ENCODE measurements at places on chromosomes 7 and 10.
A peak's percentile ranks its signal among the peaks of the same experiment; 100 is the strongest.

DNA sequence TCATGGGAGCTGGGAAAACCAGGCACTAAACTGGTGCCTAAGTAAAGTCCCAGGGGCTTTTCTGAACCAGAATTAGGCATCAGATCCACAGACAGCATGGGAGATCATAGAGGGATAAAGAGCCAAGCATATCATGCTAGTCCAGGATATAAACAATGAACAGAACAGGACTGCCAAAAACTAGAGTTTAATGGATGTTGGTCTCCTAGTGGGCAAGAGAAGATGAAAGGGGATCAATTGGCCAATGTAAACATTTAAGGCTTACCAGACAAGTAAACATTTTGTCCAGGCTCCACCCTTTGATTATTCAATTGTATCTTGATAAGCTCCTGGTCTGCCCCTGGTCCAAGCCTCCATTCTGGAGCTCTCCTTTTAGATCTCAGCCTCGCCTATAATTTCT is 18.9 kb downstream of the MACC1 start:
- no peak for DNase-seq

- no peak for DNase-seq
These were observed 6.8 kb downstream of the ELMO1 start for GRCh38 chr7:37441816-37442215.

- DNase-seq: no peak
These were observed 351.1 kb upstream of the ETV1 start for GRCh38 chr7:14340393-14341074.

- no peak for DNase-seq
These were observed 220.0 kb downstream of the PTPRN2 start for GRCh38 chr7:158367634-158367982.

DNA sequence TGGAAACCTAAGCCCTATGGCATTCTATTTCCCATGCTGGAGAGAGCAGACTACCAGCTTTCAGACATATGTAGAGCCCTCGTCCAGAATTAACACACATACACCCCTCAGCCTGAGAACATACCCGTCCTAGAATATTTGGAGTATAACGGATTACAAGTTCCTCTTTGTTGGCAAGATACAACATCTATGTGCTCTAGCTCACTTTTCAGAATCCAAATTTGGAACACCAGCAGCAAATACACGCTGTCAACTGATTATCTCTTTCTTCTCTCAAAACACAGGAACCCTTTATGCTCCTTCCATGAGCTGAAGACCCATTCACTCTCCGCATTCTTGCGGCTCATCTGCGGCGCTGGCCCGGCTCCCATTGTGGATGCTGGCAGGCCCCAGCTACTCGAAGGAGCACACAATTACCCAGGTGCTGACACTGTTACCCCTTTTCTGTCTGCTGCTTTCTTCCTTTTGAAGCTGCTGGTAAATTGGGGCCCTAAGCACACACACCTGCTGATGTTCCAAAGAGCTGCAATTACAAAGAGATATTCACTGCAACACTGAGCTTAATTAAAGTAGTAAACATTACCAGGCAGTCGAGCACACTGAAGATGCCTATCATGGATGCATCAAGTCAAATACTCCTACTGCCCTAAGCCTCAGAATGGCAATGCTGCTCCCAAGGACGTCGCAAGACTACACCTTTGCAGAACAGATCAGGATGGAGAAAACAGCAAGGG is 70.0 kb downstream of the VOPP1 start:
- no peak for DNase-seq

- DNase-seq: peak; percentile 59
These were observed 51.8 kb upstream of the ANK3 start for GRCh38 chr10:60441515-60441914.

- DNase-seq: peak; percentile 17
These were observed 20.9 kb upstream of the DNAJB12 start for GRCh38 chr10:72375585-72375984.
